ENCODE measurements at places on chromosomes 11 and 22. TPM values are rescaled to one million over a fixed set of nuclear protein-coding genes. Genes with fewer than 3 reads are reported as not detected.

Gene TP53I11
- total RNA-seq = 48.4 TPM

DNA sequence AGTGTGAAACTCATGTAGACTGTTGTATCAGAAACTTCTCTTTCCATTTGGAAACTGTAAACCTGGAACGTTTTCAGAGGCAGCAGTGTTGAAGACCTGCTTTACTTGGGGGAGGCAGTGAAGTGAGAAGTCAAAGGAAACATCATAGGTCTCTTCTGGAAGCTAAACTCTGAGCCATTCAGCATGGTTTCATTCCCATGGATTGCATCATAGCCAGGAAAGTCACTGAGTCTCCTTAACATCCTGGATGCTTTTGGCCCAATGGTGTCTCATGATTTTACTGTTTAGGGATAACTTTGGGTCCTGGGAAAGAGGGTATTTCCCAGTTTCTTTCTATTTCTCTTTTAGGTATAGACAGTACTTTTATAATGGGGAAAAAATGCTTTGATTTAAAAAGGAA is 153.2 kb upstream of the E2F8 start:
- no peak for DNase-seq

- DNase-seq = no peak
Observed at GRCh38 chr11:131327421-131327820, 43.0 kb upstream of the NTM start.

- no peak for DNase-seq
Observed at GRCh38 chr11:96122601-96123074, 198.7 kb upstream of the MTMR2 start.

Gene CASP5
- total RNA-seq = 81.8 TPM

GRCh38 chr22:27625769-27626674 is 175.5 kb downstream of the MN1 start:
- DNase-seq = no peak

- peak; percentile 74 for DNase-seq
Observed at GRCh38 chr11:130601141-130601540, 152.7 kb downstream of the ADAMTS15 start.

Gene B3GAT1
- total RNA-seq = 0.38 TPM

Gene PLAAT2
- 44.3 TPM for total RNA-seq

DNA sequence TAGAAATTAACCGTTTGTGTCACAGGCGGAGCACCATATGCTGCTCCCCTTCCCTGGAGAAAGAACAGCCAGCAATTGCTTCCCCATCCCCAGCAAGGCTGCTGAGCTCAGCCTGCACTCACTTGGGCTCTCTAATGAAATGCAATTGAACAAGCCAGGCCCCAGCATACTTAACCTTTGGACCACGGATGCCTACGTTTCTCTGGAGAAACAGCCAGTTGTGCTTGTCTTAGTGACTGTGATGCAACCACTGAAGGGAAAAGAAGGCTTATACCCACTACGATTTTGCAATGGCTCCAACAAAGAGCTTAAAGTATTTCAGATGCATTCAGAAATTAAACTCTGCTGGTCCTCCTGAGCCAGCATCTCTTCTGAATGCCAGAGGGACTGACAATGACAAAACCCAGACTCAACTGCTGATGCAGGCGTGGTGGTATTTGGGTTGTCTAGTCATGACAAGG is 51.3 kb upstream of the SESN3 start:
- no peak for DNase-seq

DNA sequence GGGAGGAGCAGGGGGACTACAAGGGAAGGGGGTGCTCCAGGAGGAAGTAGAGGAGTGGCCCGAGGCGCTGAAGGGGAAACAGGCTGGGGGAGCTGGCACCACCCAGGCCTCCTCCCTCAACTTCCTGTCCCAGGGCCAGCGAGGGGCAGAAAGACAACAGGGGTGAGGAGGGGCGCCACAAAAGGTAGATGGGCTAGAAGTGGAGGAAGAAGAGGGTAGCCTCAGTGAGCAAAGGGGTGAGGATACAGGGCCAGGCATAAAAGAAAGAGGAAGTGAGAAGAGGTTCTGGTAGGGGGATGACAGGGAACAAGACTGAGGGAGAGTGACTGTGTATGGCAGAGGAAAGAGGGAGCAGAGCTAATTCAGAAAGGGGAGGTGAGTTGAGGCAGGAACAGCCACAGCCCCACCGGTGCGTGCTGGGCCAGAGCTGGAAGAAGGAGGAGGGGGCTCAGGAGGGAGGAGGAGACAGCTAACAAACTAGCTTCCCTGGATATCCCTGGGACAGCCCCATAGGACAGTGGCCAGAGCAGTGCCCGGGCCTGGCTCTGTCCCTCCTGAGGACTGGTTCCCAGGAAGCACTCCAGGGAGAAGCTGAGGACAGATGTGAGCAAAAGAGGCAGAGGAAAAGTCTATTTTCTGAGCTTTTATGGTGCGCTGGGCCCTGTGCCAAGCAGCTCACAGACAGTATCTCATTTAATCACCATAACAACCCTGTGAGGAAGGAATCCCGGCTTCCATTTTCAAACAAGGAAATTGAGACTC is 8.5 kb downstream of the DCHS1 start:
- peak; percentile 38 for DNase-seq

GRCh38 chr22:38655519-38656255 is 505 bp downstream of the FAM227A start:
- DNase-seq = no peak

Gene SYNGR1
- total RNA-seq = 2.9 TPM

DNA sequence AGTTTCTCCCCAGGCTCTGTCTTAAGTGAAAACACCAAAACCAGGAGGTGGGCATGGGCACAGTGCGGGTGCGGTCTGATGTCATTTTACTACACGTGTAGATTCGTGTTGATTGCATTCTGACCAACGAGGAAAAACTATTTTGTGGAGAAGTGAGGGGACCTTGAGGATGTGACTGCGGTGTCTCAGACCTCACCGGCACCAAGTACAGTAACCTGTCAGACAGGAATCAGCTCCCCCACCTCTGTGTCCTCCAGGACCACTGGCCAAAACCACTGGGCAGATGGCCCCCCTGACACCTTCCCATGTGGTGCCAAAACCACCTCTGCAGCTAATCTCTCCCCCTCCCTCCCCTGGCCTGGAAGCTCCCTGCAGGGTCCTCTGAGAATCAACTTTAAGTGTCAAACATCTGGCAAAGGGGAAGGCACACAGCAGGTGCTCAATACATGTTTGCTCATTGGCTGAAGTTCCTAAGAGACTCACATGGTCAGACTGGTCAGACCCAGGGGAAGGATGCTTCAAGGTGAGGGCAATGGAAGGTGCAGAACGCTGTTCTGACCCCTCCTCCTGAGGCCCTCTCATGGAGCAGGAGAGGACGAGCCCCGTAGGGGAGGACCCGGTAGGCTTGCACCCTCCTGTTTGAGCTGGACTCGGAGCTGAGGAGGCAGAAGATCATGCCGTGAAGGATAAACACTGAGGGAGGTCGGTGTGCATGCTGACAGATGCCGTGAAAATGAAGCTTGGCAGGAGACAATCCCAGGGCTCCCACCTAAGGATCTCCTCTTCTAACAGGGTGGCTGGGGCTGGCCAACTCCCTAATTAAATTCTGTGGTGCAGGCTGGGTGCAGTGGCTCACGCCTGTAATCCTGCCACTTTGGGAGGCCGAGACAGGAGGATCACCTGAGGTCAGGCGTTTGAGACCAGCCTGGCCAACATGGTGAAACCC is 129.9 kb downstream of the MPPED1 start:
- no peak for DNase-seq

GRCh38 chr11:21710809-21711208 is 482.1 kb upstream of the ANO5 start:
- DNase-seq = no peak

GRCh38 chr22:32998373-32998772 is 59.8 kb downstream of the SYN3 start:
- DNase-seq = no peak

Gene PRG3
- not detected for total RNA-seq

- no peak for DNase-seq
Observed at GRCh38 chr11:30786256-30787110, 200.3 kb upstream of the MPPED2 start.

Gene OR6X1
- total RNA-seq = not detected

Gene KCNK7
- 1.7 TPM for total RNA-seq

Gene UBE4A
- 46.1 TPM for total RNA-seq

- no peak for DNase-seq
Observed at GRCh38 chr11:9066433-9066925, 24.9 kb downstream of the SCUBE2 start.

- DNase-seq = no peak
Observed at GRCh38 chr11:87187930-87188329, 150.2 kb downstream of the TMEM135 start.

GRCh38 chr11:69337211-69337721 is 43.3 kb downstream of the MYEOV start:
- DNase-seq = peak; percentile 54

DNA sequence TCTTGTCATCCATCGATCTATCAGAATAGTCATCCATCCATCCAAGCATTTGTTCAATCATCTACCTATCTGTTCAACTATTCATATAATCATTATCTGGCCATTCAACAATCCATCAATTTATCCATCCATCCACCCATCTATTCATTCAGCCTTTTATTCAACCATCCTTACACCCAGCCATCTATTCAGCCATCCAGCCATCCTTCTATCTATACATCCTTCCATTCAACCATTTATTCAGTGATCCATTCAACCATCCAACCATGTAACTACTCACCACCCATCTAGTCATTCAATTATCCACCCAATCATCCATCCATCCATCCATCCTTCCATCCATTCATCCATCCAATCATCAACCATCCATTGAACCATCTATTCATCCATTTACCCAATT is 106.8 kb downstream of the CEP164 start:
- DNase-seq = no peak

- no peak for DNase-seq
Observed at GRCh38 chr11:34145847-34146381, 40.5 kb downstream of the NAT10 start.

GRCh38 chr11:93775289-93775688 is 8.8 kb upstream of the MED17 start:
- no peak for DNase-seq

GRCh38 chr22:23913306-23913660 is 19.1 kb downstream of the MIF start:
- no peak for DNase-seq

Gene LRRC74B
- not detected for total RNA-seq

DNA sequence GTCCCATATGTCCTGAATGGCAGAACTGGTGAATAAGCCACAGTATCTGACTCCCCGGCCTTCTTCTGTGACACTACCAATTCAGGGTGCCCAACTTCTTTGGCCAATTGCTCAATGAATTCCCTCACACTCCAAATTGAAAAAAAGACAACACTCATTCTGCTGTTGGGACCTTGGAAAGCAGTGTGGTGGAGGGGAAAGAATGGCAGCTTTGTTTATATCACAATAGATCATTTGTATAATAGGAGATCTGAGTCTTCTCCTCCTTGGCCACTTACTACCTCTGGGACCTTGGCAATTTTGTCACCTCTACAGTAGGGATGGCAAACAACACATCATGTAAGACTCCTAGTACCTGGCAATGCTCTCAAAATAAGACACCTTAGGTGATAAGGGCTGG is 64.6 kb downstream of the OPCML start:
- DNase-seq = no peak

GRCh38 chr11:12066056-12066798 is 44.2 kb upstream of the MICAL2 start:
- no peak for DNase-seq

Gene UBQLNL
- 0.34 TPM for total RNA-seq

- no peak for DNase-seq
Observed at GRCh38 chr11:41320653-41321052, 138.8 kb downstream of the LRRC4C start.

DNA sequence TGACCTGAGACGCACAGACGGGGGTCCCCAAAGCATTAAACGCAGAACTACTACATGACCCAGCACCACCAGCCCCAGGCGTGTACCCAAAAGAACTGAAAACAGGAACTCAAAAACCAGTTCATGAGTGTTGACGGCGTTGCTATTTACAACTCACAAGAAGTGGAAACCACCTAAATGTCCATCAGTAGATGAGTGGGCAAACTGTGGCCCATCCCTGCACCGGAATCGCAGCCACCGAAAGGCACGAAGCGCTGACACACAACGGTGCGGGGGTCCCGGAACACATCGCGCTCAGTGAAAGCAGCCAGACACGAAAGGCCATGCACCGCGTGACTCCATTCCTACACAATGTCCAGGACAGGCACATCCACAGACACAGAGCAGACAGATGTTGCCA is 79.2 kb downstream of the TRMU start:
- no peak for DNase-seq

Gene CELF1
- 94.1 TPM for total RNA-seq

- DNase-seq = no peak
Observed at GRCh38 chr11:27783701-27784355, 83.6 kb upstream of the BDNF start.

DNA sequence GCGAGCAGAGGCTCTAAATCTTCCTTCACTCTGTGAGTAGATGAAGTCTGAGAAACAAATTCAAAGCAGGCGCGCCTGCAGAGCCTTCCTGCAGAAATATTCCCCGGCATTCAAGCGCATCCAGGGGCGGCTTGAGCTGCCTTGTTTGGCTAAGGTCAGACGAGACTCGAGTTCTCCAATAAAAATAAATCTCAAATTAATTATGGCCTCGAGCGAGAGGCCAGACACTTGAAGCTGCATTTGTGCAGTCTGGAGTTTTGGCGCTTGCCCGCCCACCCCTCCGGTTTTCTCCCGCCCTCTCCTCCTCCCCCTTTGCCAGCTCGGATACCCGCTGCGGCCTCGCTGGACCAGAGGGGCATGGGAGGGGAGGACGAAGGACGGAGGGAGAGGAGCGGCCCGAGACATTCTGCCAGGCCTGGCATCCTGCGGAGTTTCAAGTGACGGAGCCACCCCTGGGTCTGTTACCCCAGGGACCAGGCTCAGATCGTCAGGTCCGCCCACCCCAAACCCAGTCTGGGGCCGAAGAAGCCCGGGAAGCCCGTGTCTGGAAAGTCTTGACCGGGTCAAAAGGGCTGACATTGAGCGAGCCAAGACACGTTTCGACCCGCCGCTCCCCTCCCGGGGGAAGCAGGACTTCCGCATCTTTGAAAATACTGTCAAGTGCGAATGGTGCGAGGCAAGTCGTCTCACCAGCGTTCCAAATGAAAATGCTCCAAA is 3.8 kb upstream of the FLI1 start:
- DNase-seq = peak; percentile 52

Data from mucosa of descending colon (tissue), 3 donors.